ENCODE measurements at places on chromosomes 11 and 22.

GRCh38 chr11:117781627-117782026, 15.4 kb downstream of the DSCAML1 start:
- no peak for DNase-seq

- DNase-seq, result no peak
Measured at GRCh38 chr11:57487920-57488659, 27.4 kb downstream of the SLC43A1 start.

DNA sequence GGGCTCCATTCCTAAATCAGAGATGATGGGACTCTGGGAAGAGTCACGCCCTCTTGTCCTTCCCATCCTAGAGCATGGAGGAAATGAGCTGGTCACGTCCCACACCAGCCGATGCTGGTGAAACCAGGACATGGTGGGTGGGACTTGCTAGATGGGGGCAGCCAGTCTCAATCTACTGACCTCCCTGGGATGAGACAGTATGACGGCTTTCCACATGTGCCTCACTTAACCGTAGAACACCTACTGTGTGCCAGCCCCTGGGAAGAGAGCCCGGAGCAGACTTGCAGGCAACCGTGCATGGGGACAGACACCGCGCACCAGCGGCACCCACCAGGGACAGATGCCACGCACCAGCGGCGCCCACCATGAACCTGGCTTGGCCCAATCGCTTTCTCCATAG, 3.8 kb downstream of the OSBPL5 start:
- no peak for DNase-seq

- DNase-seq, result no peak
Measured at GRCh38 chr11:124760806-124761205, 1.3 kb downstream of the ESAM start.

Data from cardiac septum (tissue), 1 donor.